ENCODE measurements at places on chromosomes 16 and 17.

- no peak for DNase-seq
Observed at GRCh38 chr16:78523212-78523985, 423.9 kb downstream of the WWOX start.

GRCh38 chr17:38920374-38921291, 4.8 kb upstream of the LASP1NB start:
- no peak for DNase-seq

GRCh38 chr16:22071331-22071910, 20.9 kb upstream of the VWA3A start:
- no peak for DNase-seq

GRCh38 chr17:80294653-80295052, 34.0 kb downstream of the RNF213 start:
- DNase-seq, result no peak

- DNase-seq, result no peak
Observed at GRCh38 chr16:67301080-67301782, 21.9 kb downstream of the PLEKHG4 start.

- no peak for DNase-seq
Observed at GRCh38 chr17:2749058-2749783, at the start of gene CCDC92B. Gene CCDC92B (minus strand): TSS chr17:2749652. CDS start chr17:2735145, 14,507 bp downstream.

- no peak for DNase-seq
Observed at GRCh38 chr17:15078570-15078969, 186.6 kb downstream of the PMP22 start.

GRCh38 chr17:43861960-43862359, 15.0 kb downstream of the CD300LG start:
- DNase-seq, result no peak

DNA sequence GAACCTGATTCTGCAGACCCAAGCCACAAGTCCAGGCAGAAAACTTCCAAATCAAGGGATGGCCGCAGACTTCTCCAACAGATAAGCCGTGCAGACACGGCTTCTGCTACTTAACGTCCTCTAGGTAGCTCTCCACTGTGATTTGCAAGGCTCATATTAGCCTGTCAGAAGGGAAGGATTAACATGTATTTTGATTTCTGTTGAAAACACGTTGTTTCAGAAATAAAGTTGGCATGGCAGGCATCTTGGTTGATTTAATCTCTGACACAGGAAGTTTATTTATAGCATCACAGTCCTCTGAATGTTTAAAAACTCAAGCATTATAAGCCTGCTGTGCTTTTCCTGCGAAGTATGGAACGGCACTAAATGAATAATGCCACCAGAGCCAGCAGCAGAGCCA, 166.8 kb upstream of the TOX3 start:
- no peak for DNase-seq

DNA sequence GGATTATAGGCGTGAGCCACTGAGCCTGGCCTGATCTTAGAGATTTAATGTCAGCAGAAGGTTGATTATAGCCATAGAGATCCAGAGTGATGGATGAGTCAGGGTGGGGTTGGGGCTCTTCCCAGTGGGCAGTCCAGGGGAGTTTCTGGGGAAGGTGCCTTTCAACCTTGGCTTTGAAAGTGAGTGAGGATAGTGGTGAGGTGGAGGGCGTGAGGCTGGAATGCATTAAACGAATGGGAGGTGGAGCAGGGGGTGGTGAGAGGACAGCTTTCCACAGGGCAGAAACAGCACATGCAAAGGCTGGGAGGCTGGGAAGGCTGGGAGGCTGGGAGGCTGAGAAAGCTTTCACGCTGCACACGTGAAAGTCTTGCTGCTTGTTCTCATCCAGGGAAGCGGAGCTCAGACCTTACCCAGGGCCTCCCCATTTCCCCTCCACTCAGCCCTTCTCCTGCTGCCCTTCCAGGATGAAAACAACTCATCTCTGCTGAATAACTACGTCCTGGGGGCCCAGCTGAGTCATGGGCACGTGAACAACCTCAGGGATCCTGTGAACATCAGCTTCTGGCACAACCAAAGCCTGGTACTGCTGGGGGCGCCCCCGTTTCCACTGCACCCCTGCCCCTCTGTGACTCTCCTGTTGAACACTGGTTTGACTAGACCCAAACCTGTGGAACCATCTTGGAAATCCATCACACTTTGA, 22.3 kb downstream of the ADGRG5 start:
- no peak for DNase-seq

DNA sequence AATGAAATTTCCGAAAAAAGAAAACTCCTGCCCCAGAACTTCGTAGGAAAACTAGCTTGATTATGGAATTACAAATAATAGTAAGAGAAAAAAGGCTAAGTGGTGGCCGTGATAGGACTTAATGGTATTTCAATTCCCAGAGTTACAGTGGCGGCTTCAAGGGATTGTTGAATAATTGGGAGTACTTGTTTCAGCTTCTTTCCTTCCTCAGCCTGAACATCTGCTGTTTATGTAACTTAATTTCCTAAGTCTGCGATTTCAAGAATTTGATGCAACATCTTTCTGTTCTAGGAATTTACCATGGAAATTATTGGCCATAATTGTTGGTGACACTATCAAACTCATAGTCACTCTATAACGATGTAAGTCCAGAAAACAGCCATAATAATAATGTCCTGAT, 684 bp upstream of the APPBP2 start:
- DNase-seq, result no peak

DNA sequence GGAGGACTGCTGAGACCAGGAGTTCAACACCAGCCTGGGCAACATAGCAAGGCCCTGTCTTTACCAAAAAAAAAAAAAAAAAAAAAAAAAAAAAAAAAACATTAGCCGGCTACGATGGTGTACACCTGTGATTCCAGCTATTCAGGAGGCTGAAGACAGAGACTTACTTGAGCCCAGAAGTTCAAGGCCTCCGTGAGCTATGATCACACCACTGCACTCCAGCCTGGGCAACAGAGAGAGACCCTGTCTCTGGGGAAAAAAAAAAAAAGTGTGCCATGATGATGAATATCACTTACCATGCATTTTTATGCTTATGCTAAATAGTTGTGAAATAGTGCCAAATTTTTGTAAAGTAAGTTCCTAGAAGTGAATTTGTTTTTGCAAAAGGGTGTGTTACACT, 197.0 kb downstream of the LGALS9B start:
- DNase-seq, result no peak

DNA sequence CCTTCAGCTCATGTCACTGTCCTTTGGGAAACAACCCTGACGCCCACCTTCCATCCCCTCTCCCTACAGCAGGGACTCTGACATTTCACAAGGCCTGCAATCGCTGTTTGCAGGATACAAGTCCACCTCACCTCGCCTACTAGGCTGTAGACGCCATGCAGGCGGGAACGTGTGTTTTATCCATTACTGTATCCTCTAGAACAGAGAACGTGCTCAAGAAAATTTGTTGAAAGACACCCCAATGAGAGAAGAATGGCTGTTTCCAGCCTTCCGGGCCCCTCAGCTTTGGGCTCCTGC, 1.5 kb upstream of the TTYH2 start:
- no peak for DNase-seq

GRCh38 chr16:19885451-19886072, 914 bp upstream of the GPRC5B start:
- DNase-seq, result no peak

DNA sequence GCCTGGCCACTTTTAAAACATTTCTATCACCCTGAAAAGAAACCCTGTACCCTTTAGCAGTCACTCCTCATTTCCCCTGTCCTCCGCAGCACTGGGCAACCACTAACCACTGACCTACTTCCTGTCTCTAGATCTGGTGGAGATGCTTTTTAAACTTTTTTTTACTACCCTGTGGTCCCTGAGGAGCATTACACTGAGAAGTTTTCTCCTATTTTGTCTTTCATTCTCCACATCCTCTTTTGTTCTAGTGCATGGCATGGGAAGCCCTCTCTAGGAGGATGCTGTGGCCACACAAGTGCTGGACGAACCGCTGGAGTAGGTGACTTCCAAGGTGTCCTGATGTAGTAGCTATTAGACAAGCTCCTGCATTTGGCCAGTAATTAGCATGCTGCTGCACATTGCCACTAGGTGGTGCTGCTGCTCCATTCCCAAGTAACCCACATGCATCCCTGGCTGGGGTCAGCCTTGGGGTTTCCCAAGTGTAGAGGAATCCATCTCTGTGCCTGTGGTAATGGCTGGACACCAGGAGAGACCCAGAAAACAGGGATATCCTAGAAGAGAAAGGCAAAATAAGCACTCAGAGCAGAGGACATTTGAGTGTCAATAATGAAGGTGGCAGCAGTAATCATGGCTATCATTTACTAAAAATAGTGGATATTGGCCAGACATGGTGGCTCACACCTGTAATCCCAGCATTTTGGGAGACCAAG, 143.8 kb upstream of the CRHR1 start:
- peak; percentile 79 for DNase-seq

GRCh38 chr16:80718480-80719220, 85.7 kb downstream of the CDYL2 start:
- DNase-seq, result no peak

- no peak for DNase-seq
Observed at GRCh38 chr16:11611871-11612664, 25.3 kb upstream of the LITAF start.
